Bronchial epithelial cell (primary cell): ENCODE measurements at places on chromosomes 16 and 17. TPM values are rescaled to one million over a fixed set of nuclear protein-coding genes. Genes with fewer than 3 reads are reported as not detected.
A peak's percentile ranks its signal among the peaks of the same experiment; 100 is the strongest.

PPP1R27 gene
- total RNA-seq: 0.13 TPM in 1 of 2 replicates, not detected in the other

BFAR gene
- 32.5 and 50.5 TPM in 2 replicates for total RNA-seq

ZFHX3 gene
- total RNA-seq: 3.1 and 3.9 TPM in 2 replicates

STAT5B gene
- total RNA-seq: 11.6 and 12.2 TPM in 2 replicates

LLGL2 gene
- total RNA-seq: 44.5 and 63.9 TPM in 2 replicates

TM4SF5 gene
- total RNA-seq: not detected in 2 replicates

TLCD3B gene
- not detected in 2 replicates for total RNA-seq

YPEL2 gene
- 2.1 and 2.6 TPM in 2 replicates for total RNA-seq

DNA sequence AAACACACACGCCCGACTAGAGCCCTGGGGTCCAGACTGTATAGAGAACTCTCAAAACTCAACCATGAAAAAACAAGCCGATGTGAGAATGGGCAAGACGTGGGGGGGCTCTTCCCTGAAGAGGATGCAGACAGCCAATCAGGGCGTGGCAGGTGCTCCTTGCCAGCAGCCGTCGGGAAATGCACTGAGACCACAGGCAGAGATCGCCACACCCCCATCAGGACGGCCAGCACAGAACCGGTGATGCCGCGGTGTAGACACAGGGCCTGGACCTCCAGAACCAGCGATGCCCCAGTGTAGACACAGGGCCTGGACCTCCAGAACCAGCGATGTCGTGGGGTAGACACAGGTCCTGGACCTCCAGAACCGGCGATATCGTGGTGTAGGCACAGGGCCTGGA, 169.2 kb downstream of the LAT start:
- DNase-seq: no peak

DNA sequence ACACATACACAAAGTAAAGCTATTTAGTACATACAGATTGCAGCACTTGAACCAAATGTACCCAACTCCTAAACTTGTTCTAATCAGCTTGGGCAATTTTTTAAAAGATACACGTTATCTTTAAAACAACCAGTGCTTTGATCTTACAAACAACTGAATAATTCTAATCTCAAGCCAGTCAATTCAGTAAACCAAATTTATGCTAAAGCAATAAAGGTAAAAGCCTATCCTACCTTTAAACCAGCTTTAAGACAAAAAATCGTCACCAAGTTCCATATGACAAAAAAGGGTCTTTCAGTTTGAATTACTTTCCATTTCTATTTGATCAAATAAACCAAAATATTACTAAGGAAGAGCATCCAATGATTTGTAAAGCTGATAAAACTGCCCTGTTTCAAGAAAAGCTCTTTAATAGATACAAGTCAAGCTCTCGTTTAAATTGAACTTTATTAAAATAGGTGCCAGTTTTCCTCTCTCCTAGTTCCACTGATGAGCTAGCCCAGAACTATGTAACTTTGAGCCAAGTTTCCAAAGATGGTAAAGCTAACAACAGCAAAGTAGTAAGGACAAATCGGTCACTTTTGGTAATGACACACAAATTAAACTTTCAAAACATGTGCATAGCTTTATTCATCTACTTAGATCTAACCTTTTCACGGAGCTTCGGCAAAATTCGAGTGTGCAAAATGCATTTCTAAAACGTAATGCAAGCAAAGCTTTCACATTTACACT, 10.2 kb downstream of the CRYBA1 start:
- DNase-seq: no peak

- peak; percentile 37 for DNase-seq
Observed at GRCh38 chr17:14143688-14144087, 74.4 kb downstream of the COX10 start.

DNA sequence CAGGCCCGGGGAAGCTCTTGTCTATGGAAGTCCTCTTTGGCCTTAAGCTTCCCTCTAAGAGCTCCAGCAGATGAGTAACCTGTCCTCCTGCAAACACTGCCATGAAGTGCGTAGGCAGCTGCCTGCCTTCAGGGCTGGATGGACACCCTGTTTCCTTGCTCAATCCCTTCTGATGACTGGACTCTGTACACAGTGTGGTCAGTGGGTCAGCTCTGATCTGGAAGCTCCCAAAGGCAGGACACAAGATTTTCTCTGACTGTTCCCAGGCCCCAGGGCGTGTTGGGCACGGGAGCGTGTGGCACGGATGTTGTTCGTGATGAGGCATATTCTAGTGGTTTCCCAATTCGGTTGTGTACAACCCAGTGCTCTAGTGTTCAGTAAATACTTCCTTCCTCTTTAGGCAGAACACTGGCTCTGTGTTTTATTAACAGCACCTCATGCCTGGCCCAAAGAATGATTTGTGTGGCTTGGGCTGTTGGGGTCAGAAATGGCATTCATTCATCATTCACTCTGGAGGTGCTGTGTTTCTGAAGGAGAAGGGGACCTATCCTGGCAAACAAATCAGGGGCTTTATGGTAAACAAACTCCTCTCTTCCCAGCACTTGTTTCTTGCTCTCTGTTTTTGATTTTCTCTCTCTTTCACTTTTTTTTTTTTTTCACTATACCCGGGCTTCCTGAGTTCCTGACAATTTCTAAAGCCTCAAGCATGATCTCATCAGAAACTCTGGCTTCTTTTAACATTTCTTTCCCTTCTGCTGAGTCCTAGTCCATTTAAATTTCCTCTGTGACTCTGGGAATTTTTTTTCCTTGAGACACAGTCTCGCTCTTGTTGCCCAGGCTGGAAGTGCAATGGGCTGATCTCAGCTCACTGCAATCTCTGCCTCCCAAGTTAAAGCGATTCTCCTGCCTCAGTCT, 12.0 kb upstream of the RNF157 start:
- peak; percentile 98 for DNase-seq

DNA sequence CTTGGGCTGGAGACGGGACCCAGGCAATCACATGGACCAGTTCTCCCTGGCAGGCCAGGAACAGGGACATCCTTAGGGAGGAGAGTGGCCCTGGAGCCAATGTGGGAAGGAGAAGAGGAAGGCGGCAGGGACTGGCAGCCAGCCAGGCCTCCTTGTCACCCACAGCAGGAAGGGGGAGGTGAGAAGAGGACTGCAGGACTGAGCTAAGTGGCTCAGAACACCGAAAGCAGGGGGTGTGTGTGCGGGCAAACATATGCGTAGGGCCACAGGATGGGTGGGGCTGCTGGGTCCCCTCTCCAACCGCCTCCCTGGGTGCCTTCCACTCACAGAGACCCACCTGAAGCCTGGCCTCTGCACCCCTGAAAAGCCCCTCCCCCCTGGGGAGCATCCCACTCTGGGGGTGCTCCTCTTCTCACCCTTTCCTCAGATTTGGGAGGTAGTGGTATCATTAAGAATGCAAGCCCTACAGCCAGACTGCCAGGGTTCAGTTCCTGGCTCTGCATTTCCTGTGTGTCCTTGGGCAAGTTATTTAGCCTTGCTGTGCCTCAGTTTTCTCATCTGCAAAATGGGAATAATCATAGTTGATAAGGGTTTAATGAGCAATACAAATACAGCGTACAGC, 8.1 kb downstream of the PNMT start:
- DNase-seq: peak; percentile 35

- DNase-seq: no peak
Observed at GRCh38 chr17:8900626-8901585, 33.4 kb upstream of the PIK3R6 start.

GRCh38 chr16:20242568-20243255, 84.6 kb downstream of the GP2 start:
- no peak for DNase-seq

GRCh38 chr16:52320930-52321439, 226.0 kb downstream of the TOX3 start:
- DNase-seq: no peak
